ENCODE measurements at places on chromosomes 7 and 10. TPM values are rescaled to one million over a fixed set of nuclear protein-coding genes. Genes with fewer than 3 reads are reported as not detected.

- no peak for DNase-seq
Observed at GRCh38 chr7:90726623-90727022, 130.5 kb downstream of the CDK14 start.

DNA sequence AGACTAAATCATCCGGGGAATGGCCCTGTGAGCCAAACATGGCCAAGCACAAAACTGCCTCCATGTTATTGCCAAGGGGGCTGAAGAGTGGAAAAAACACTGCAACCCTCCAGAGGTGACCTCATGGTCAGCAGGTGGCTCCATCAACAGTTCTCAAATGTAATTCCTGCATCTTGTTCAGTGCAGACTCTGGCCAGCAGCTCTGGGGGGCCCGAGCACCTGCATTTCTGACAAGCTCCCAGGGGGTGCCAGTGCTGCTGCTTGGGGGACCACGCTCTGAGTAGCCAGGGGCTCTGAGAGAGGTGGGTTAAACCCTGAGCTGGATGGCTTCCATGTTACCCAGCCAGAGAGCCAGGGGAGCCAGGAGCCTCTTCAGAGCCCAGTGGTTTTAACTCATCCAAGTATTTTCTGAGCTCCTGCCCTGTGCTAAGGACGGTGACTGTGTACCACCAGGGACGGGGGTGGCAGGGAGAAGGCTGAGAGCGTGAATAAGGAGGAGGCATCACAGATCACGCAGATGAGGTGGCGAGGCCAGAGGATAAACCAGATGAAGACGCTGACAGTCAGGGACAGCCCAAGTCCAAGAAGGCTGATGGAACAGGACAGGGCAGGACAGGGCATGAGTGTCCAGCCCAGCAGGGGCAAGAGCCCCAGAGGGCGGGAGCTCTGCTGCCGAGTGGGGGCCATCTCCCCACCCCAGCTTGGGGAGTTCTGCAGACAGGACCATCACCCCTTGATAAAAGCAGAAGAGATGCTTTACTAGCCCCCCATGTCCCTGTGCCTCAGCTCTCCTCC, 52.9 kb downstream of the CLEC2L start:
- DNase-seq: no peak

GRCh38 chr10:113539789-113540188, 13.1 kb upstream of the HABP2 start:
- no peak for DNase-seq

DNA sequence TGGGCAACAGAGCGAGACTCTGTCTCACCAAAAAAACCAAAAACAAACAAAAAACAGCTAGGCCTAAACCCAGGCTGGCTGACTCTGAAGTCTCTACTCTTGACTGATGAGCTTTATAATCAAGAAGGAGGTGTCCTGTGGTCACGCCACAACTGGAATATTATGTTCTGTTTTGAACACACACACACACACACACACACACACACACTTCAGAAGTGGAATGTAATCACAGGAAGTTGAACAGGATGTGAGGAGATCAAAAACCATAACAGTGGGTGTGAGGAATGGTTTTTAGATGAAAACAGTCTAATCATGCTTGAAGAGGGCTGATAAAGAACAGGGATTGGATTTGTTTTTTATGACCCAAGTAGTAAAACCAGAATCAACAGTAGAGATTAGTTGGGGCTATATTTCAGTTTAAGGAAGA, 51.1 kb upstream of the IL6 start:
- DNase-seq: no peak

DNA sequence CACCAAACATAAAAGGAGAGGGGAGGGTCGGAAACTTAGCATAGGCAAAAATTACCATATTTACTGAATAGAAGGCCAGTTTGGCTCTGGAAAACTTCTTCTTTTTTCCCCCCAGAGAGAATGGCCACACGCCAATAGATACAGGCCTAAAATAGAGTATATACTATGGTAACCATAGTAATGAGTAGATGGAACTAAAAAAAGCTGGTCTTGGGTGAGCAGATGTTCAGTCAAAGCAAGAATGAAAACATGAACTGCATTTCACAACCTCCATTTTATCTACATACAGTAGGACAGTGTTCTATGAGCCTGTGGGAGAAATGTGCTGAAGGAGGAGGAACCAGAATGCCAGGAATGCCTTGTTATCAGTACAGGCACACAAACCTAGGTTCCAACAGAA, 141.7 kb upstream of the SEMA3A start:
- no peak for DNase-seq

Gene VAX1
- polyA plus RNA-seq: not detected

Gene BAMBI
- 0.52 TPM for polyA plus RNA-seq

Gene CALHM2
- polyA plus RNA-seq: 0.40 TPM

Data from naive B cell (primary cell).